NCI-H1436 (cell line): ENCODE measurements at places on chromosomes 2 and 18.

GRCh38 chr18:76985156-76985950, 147.2 kb downstream of the MBP start:
- DNase-seq = no peak

DNA sequence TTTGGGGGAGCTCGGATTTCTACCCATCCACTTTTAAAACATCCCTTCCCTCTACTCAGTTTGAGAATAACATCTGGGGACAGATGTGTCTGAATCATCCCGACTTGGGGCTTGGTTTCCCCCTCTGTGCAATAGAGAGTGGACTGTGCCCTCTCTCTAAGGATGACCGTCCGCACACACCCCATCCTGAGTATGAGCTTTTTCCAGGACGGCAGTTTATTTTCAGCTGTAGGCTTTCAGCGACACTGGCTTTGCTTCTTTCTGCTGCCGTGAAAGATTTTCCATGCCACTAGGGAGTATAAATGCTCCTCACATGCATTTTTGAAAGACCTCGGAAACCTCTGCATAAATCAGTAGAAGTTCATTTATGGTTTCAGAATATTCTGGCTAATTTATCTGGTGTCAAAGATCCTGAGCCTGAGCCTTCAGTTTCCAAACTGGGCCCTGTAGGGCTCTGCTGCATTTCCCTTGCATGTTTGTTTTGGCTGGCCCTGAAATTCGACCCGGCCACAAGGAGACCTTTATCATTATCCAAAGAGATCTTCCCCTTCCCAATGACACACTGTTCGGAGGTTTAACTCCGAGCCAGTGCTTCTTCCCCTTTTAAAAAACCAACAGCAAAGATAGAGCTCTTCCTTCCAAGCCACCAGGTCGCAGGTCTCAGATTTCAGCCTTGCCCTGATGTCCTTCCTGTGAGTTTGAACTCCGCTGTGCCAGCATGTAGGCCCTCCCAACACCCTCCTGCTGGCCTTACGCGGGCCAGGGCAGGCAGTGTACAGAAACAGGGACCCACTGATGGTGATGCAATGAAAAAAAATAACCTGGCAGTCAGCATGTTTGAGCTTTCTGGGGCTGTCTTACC, 53.3 kb downstream of the FECH start:
- no peak for DNase-seq

DNA sequence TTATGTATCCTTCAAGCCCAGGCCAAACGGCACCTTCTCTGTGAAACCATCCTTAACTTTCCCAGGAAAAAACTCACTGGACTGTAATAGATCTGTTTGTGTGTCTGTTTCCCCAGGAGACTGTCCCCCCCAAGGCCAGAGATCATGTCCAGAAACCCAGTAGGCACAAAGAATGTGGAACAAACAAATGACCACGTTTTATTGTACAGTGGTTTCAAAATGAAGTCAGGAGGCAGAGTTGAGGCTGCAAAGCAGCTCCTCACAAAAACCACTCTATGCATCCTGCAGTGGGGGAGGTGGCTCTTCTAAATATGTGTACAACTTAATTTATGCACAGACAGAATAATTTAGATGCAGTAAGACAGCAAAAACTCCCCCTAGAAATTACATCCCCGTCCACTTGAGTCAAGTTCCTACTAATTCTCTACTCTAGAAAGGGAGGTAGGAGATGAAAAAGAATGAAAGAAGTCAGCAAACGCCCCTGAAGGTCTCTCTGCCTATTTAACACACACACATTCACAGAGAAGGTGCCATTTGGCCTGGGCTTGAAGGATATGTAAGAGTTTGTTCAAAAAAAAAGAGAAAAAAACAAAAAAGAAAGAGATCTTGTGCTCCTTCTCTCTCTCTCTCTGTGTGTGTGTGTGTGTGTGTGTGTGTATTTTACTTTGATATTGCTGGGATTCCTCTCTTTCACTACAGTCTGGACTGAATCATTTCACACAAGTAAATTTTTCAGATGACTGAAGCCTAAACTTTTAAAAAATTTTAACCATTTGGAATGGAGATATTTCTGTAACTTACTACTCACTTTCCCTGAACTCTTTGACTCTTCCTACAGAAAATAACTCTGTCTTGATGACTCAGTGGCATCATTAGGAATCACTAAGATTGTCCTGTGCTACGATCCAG, 19.5 kb downstream of the BCL2 start:
- DNase-seq = no peak

- no peak for DNase-seq
Observed at GRCh38 chr18:55968550-55968949, 380.6 kb upstream of the TCF4 start.

GRCh38 chr2:148965623-148966437, 72.7 kb upstream of the LYPD6B start:
- peak; percentile 74 for DNase-seq

GRCh38 chr2:84963323-84963691, 7.7 kb upstream of the KCMF1 start:
- no peak for DNase-seq

GRCh38 chr2:21754164-21754788, 630.5 kb downstream of the TDRD15 start:
- no peak for DNase-seq

- DNase-seq = no peak
Observed at GRCh38 chr2:15666861-15667808, 75.5 kb downstream of the DDX1 start.

DNA sequence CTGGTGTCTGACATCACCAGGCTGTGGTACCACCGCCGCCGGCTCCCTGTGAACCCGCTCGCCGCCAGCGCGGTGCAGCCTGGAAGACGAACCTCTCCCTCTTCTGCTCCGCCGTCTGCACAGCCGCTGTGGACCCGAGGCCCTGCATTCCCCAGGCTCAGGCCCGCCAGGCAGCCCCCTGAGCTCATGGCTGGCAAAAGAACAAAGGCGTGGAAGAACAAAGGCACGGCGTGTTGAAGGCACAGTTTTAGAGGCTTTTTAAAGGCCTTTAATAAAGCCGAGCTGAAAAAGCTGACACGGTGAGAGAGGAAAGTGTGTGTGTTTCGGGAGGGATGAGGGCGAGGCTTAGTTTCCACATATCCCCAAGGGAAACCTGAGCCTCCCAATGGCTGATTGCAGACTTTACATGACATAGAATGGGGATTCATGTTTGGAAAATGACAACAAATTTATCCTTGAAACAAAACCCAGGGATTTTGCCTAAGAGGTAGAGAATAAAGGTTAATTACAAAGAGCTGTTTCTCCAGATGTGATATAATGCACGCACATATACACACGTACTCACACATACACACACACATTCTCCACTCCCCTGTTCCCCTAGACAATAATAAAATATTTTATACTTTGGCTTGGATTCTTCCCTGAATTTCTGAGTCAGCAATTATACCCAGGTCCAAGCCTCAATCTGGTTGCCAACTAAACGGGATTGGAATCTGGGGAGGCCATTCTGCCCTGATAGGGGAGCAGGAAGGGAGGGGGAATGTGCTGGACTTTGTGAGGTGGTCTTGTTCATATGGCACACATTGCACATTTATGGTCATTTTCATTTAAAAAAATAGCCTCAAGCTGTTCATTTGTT, 39.7 kb downstream of the RFX8 start:
- no peak for DNase-seq

DNA sequence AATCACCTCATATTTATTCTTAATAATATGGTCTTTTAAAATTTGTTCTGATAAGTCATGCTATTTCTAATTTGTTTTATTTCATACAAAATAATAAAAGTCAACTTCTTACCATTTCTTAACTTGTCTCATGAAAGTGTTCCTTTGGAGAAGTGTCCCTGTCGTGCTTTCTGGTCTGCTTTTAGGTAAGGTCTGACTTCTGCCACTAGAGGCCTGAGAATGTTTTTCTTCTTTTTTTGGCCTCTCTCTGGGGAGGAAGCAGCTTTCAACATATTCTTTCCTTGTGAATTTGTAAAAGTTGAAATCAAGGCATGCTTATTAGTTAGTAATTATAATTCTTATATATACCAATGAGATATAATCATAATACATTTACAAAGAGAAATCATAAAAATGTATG, 39.4 kb downstream of the MAP2 start:
- no peak for DNase-seq
